Activated CD4-positive, alpha-beta T cell treated with anti-CD3 and anti-CD28 coated beads for 24 hours (primary cell): ENCODE measurements at places on chromosomes 3 and 15.

DNA sequence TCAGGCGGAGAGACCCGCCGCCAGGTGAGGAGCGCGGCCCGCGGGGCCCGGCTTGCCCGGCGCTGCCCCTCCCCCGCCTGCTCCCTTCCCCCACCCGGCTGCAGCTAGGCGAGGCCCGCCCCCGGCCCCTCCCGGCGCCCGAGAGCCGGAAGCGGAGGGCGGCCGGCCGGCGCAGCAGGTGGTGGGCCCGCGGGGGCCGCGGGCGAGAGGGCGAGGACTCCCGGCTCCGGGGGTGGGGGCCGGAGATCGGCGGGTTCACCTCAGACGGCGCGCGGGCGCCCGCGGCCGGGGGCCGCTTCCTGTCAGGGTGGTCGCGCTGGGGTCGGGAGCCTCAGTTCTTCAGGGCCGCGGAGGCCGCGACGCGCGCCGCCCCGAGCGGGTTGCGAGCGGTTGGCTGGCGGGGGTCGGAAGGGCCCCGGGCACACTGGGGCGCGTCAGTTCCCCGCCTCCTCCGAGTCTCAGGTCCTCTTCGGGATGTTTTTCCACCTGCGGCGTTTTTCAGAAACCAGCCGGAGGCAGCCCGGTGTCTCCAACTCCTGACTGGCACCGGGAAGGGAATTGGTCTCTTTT, 395 bp downstream of the ZFAND6 start:
- DNase-seq, result no peak

DNA sequence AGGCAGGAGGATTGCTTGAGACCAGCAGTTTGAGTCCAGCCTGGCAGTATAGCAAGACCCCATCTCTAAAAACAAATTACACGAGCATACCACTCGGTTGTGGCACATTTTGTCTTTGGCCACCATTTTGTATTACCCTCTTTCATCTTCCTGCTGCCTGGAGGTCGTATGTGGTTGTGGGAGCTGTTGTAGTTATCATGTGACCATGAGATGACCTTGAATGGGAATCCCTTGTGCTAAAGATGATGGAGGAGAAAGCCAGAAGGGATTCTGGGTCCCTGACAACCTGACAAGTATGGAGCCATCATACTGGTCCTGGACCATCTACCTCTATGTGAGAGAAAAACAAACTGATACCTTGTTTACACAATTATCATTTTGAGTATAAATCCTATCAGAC, 45.2 kb upstream of the BHLHE40 start:
- DNase-seq, result no peak

DNA sequence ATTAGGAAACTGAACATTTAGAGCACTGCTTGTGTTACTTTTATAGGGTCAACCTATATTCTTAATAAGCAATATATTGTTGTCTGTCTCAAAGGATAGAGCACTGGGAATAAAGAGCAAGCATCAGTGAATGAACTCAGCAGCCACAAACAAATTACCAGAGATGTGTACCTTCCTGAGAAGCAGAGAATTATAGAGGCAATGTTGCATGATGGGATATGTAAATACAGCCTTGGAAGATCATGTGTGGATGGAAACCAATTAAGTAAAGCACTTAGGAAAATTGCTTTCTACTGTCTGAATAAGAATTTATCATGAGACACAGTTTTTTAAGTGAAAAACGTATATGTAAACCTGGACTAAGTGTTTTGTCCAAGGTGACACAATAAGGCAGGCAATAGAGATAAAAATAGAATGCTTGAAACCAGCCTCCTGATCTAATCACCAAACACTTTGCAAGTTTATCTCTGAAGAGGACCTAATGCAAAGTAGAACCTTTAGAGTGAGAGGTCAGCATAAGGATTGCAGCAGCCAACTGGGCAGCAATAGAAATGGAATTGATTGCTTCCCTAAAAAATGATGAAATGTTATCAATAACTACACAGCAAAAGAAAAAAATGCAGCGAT, 848.0 kb downstream of the TUSC7 start:
- no peak for DNase-seq

DNA sequence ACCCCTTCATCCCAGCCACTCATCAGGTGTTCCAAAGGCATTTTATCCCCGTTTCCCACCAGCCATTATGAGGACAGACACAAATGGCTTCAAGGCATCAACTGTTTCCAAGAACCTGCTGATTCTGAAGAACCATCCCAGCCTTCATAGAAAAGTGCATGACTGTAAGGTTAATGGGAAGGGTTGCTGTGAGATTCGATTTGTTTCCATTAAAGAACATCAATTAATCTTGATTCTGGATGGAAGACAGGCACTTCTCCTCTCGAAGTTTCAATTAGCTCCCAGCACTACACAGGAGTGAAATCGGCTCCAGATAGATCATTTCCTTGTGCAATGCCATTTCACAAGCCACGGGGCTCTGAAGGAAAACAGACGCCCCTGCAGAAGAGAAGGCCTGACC, 25.8 kb downstream of the SRGAP3 start:
- no peak for DNase-seq

- DNase-seq, result no peak
Measured at GRCh38 chr3:41131224-41131623, 68.1 kb upstream of the CTNNB1 start.

DNA sequence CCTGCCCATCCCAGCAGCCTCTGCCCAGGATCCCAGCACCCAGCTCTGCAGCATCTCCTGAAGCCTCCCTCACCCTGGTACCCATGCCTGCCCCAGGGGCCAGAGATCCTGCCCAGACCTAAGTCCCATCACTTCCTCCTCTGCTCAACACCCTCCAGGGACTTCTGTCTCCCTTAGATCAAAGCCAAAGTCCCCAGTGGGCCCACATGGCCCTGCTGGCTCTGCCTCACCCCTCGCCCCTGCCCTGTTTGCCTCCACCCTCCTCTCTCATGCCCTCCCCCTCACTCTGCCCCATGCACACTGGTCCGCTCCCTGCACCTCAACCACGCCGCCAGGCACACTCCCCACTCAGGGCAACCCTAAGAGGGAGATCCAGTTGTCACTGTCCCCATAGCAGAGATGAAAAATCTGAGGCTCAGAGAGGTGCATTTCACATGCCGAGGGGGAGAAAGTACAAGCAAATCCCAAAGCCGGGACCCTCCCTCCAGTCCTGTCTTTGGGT, 146.5 kb downstream of the NUP210 start:
- DNase-seq, result no peak

DNA sequence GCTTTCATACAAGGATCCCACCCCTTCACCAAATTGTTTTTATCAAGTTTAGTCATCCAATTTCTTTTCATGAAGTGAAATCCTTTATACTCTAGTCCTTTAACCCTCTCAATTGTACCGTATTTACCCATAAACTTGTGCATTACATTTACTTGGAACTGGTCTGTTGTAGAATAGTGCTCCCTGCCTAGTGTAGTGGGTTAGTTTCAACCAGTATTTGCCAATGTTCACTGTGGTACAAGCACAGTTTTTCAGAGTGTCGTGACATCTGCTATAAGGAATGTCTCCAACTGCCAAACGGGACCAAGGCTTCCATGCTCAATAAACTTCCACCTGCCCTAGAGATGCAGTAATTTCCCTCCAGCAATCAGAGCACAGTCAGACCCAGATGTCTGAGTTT, 211.9 kb downstream of the KCNAB1 start:
- DNase-seq, result no peak

DNA sequence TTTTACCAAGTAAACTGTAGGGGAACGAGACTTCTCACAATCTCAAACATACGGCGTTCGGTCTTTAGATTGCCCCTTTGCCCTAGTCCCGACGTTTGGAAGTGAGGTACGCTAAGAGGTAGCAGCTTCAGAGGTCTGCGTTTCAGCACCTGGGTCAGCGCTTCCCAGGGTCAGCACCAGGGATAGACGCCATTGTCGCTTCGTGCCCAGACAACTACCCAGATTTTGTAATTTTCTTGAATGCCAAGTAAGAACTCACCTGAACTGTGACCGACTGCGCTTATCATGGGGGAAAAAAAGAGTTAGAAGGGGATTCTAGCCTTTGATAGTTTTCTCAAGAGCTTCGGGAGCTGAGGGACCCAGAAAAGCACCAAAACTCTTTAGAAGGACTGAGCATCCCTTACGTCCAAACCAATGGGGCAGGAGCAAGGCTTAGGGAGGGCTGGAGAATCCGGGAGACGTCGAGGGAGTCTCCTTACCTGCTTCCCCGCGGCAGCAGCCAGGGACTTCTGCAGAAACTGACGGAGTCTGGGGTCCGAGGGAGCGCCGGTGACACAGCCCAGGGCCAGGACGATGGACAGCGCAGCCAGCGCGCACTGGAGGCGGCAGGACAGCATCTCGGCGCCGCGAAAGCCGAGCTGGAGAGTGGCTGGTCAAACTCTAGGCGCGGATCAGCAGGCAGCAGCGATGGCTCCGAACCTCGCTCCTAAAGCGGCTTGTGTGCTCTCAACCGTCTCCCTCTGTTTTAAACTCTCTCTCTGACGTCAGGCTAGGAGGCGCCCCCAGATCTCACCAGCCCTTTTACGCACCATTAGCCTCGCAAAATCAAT, at the start of gene SST:
SST (minus strand) TSS at position 720 of the 830 bp plus-strand sequence; CDS start at position 617, 103 bp downstream.
- DNase-seq, result no peak

- no peak for DNase-seq
Measured at GRCh38 chr15:79640206-79640605, 208.1 kb downstream of the MINAR1 start.

DNA sequence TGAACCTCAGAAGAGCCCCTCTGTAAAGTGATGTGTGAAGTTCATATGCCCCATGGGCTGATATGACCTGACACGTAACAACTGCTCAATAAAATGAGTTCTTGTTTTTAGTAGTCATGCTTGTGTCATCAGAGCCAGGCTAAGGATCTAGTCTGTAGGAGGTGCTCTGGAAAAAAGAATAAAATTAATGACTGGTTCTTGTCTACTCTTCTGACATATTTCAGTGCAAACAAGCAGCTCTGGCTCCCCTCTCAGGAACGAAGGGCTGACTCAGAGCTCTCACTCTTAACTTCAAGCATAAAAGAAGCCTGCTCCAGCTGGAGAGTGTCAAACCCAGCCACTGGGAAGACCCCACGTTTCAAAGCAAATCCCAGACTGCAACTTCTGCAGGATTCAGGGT, 77.0 kb downstream of the LRIG1 start:
- DNase-seq, result no peak

DNA sequence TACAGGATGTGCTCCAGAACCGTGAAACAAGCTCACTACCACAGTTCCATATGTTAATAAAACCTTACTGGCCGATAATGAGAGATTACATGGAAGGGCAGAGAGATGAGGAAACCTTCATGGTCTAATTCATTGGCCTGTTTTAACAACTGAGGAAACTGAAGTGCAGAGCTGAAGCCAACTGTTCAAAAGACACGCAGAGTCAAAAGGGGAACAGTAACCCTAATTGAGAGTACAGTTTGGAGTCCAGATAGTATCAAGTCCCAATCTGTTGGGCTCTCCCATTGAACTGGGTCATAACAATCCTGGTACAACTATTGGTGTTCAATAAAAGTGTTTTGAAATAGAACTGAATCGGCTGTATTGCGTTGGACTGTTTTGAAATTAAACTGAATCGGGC, 69.6 kb downstream of the SLC12A8 start:
- DNase-seq, result no peak

DNA sequence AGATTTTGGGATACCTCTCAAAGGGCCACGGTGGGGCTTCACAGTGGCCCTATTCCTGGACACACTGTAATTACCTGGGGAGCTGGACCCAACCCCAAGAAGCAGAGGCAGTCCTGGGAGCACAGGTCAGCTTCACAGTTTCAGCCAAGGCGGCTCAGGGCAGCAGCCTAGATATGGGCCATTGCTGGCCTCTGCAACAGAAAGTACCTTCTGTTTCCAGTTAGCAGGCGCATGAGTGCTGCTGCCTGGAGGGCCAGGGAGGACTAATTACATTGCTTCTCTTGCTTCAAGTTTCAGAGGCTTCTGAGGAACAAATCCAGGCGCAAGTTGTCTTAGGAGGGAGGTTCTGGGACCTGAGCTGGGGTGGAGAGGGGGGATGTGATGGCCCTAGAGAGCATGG, 13.5 kb upstream of the DUSP7 start:
- DNase-seq, result no peak

DNA sequence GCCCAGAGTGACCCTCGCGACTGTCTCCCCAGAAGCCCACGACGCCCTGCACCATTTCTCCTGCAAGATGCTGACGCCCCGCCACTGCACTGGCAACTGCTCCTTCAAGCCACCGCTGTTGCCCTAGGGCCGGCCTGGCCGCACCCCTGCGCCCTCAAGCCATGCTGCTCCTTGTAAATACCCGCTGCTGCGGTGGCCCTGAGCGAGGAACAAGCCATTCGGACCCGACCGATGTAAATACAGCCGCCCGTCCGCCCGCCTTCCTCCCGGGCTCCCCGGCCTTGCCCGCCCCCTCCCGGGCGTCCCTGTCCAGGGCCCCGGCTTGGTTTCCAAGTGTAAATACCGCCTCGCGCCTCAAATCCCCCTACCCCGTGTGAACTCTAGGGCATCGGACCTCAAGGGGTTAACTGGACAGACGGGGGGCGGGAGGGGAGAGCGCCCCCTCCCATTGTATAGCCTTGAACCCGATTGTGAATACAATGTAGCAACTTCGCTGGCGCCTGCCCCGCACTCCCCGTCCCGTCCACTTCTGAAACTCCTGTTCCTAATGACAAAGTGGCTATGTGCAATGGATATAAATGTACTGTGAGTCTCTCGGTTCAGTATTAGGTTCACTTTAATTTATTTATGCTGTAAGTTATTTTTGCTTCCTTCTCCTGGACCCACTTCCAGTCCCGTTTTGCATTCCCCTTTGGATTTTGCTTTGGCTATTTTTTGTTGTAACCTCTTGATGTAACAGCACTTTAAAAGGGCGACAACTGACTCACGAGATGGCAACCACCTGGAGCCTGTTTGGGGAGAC, 5.9 kb downstream of the RNU6-1 start:
- no peak for DNase-seq

- DNase-seq, result no peak
Measured at GRCh38 chr3:62604751-62605351, 231.5 kb upstream of the FEZF2 start.

- DNase-seq, result no peak
Measured at GRCh38 chr15:91872356-91873137, 19.0 kb downstream of the SLCO3A1 start.

DNA sequence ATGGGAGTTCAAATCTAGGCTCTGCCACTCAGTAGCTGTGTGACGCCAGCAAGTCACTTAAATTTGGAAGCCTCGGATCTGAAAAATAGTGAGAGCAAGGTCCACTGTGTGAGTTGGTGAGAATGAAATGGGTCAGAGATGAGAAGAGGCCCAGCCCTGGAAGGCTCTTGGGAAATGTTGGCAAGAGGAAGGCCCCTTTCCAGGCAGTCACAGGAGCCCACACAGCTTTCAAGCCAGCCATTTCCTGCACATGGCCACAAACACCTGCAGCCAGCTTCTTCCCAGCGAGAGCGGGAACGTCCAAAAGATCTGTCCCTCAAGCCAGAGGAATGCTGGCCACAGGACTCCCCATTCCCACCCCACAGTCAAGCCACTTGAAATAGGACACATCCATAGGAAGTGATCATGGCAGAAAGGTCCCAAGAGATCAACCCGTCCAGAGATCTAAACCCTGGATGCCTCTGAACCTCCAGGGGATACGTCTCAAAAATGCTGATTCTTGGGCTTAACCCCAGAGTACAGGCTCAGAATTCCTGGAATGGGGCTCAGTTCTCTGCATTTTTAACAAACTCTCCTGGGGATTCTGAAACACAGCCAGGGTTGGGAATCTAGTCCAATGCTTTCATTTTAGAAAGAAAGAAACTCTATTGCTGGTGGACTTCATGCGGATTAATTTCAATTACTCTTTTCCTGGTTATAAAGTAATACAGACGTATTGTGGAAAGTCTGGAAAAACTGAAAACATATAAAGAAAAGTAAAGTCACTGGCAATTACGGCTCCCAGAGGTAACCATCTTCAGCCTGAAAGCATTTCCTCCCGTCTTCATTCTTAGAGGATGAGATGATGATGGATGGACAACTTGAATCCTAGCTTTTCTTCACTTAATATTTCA, 35.9 kb downstream of the NTRK3 start:
- no peak for DNase-seq

GRCh38 chr15:32042269-32042972, 12.1 kb downstream of the CHRNA7 start:
- DNase-seq, result no peak
